ENCODE measurements at places on chromosomes 7 and 10. TPM values are rescaled to one million over a fixed set of nuclear protein-coding genes. Genes with fewer than 3 reads are reported as not detected.

The STRIP2 gene
- 48.1 TPM for total RNA-seq

The ZNF365 gene
- total RNA-seq = 0.86 TPM

The C10orf143 gene
- total RNA-seq = 2.9 TPM

The CTBP2 gene
- 76.4 TPM for total RNA-seq

GRCh38 chr10:73911553-73912004 lies 647 bp downstream of the PLAU start:
- H3K4me3 ChIP-seq = peak overlapping the region; percentile 90
- peaks cover 39% of the 10 kb centered on the region for H3K4me1 ChIP-seq
- no peak overlapping the region for H3K27ac ChIP-seq
- DNase-seq = no peak
- no peaks in the 10 kb centered on the region for H3K36me3 ChIP-seq
- peaks cover 26% of the 10 kb centered on the region for H3K27me3 ChIP-seq

The MALRD1 gene
- 0.39 TPM for total RNA-seq

The PCGF5 gene
- 33.8 TPM for total RNA-seq

The ZNF853 gene
- total RNA-seq = 1.0 TPM

- no peak overlapping the region for H3K4me3 ChIP-seq
- no peaks in the 10 kb centered on the region for H3K4me1 ChIP-seq
- no peak overlapping the region for H3K27ac ChIP-seq
- no peaks in the 10 kb centered on the region for H3K27me3 ChIP-seq
- no peak for DNase-seq
Measured at GRCh38 chr7:26616235-26616634, 248.2 kb downstream of the SKAP2 start.

DNA sequence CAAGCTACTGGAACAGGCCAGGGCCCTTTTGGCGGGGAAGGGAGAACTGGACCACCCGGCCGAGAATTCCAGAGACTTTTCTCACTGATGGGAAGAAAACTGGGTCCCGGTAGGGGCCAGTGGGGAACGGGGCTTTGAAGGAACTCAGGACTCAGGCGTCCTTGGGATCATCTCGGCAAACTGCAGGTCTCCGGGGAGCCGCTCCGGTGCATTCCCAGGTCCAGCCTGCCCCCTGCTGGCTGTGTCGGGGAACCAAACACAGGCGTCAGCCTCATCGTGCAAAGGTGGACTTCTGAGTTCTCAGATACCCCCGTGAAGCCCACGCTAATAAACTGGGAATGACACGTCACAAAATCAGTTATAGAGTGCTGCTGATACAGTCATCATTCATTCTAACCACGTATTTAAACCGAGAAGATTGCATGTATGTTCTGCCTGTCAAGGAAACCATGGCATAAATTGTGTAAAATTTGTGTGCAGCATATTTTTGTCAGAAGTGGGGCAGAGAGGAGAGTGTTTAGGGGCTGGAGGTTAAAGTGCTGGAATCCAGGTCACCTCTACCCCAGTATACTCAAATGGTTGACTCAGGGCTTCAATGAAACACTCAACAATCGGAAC lies 76.1 kb upstream of the CPXM2 start:
- peaks cover 13% of the 10 kb centered on the region for H3K4me1 ChIP-seq
- DNase-seq = peak; percentile 64
- no peak overlapping the region for H3K4me3 ChIP-seq
- no peaks in the 10 kb centered on the region for H3K36me3 ChIP-seq
- H3K27me3 ChIP-seq = peaks cover 37% of the 10 kb centered on the region

The PTN gene
- total RNA-seq = not detected

The ERLIN1 gene
- 21.2 TPM for total RNA-seq

DNA sequence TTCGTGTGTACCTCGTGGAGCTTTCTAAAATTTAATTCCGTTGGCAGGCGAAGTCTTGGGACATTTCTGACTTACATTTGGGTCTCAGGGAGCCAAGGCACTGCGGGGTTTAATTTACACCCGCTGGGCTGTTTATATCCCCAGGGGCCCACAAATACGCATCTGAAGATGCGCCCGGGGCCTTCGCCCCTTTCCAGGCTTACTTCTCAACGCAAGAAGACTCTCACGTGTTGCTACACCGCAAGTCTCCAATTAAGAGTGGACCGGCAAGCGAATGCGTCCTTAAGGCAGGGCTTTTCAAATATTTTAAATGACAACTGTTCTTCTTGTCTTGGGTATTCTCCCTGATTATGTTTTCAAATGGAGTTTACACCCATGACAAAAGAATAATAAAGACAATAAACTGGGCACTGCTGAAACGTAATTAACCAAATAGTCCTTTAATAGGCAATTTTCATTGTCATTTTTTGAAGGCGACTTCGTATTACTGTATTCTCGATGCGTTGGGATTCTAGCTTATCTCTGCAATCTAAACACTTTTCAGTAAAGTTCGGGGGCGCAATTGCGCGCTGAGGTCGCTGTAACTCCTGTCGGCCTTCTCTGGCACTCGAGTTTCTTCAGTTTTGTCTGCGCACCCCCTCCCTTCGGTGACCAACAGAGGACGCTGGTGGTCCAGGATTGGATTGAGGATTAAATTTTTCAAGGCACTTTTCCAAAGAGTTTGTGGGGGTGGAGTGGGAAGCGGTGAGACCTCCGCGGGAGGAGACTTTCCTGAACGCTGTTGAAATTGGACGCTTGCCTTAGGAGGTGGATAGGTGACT lies 837 bp upstream of the IGFBP3 start:
- DNase-seq = no peak
- H3K4me1 ChIP-seq = peaks cover 24% of the 10 kb centered on the region
- peak overlapping the region; percentile 51 for H3K27ac ChIP-seq
- H3K4me3 ChIP-seq = peak overlapping the region; percentile 82

GRCh38 chr7:17965603-17966002 lies 25.3 kb upstream of the SNX13 start:
- H3K27me3 ChIP-seq = peaks cover 10% of the 10 kb centered on the region
- H3K27ac ChIP-seq = no peak overlapping the region
- no peak overlapping the region for H3K4me3 ChIP-seq
- H3K4me1 ChIP-seq = no peaks in the 10 kb centered on the region
- DNase-seq = no peak

The SPOCK2 gene
- total RNA-seq = 25.9 TPM

The RET gene
- not detected for total RNA-seq

DNA sequence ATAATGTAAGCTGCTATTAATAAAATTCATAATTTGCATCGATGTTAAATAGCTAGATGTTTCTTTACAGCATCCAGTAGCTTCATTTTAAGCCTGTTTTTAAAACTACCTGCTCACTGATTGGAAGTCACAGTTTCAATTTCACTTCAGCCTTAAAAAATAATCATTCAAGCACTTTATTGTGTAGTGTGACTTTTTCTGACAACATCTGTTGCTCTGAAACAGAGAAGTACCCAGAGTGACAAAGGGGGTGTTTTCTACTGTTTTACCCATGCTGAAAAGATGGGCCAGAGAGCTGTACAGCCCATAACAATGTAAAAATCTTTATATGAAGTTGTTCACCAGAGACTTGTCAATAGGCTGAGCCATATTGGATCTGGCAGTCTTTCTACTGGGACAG lies 437.2 kb downstream of the MDFIC start:
- no peak overlapping the region for H3K27ac ChIP-seq
- no peaks in the 10 kb centered on the region for H3K27me3 ChIP-seq
- no peak overlapping the region for H3K4me3 ChIP-seq

The SPDYE2 gene
- total RNA-seq = not detected

GRCh38 chr10:71179382-71179781 lies 33.0 kb upstream of the UNC5B start:
- peaks cover 2% of the 10 kb centered on the region for H3K27me3 ChIP-seq
- no peaks in the 10 kb centered on the region for H3K4me1 ChIP-seq
- DNase-seq = no peak
- no peaks in the 10 kb centered on the region for H3K36me3 ChIP-seq
- no peak overlapping the region for H3K4me3 ChIP-seq
- H3K27ac ChIP-seq = no peak overlapping the region

The IKZF1 gene
- 290 TPM for total RNA-seq

The ZPBP gene
- not detected for total RNA-seq

- no peak overlapping the region for H3K4me3 ChIP-seq
- no peaks in the 10 kb centered on the region for H3K4me1 ChIP-seq
- no peak overlapping the region for H3K27ac ChIP-seq
- no peaks in the 10 kb centered on the region for H3K36me3 ChIP-seq
- DNase-seq = no peak
Measured at GRCh38 chr10:71259815-71260501, 47.6 kb downstream of the UNC5B start.

- no peak for DNase-seq
- peak overlapping the region; percentile 74 for H3K27ac ChIP-seq
- H3K4me3 ChIP-seq = peak overlapping the region; percentile 58
- peaks cover 18% of the 10 kb centered on the region for H3K4me1 ChIP-seq
- peaks cover 26% of the 10 kb centered on the region for H3K36me3 ChIP-seq
- H3K27me3 ChIP-seq = no peaks in the 10 kb centered on the region
Measured at GRCh38 chr10:44946205-44946604, 13.4 kb upstream of the RASSF4 start.

DNA sequence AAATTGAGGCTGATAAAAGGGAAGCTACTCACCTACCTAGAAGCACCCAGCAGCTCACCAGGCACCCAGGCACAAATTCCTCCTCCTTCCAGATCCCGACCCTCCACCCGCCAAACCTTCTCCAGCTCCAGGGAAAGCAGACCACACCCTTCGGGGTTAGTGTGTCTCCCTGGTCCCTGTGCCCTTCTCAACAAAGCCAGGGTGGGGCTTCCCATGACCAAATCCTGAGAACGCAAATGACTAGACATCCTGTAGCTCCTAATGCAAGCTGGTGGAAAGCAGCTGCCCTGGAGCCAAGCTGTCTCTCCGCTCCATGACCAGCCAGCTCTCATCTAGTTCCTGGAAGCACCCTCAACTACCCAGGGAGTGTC lies 4.4 kb downstream of the TBX20 start:
- H3K4me1 ChIP-seq = no peaks in the 10 kb centered on the region
- H3K4me3 ChIP-seq = no peak overlapping the region
- DNase-seq = no peak
- no peak overlapping the region for H3K27ac ChIP-seq

DNA sequence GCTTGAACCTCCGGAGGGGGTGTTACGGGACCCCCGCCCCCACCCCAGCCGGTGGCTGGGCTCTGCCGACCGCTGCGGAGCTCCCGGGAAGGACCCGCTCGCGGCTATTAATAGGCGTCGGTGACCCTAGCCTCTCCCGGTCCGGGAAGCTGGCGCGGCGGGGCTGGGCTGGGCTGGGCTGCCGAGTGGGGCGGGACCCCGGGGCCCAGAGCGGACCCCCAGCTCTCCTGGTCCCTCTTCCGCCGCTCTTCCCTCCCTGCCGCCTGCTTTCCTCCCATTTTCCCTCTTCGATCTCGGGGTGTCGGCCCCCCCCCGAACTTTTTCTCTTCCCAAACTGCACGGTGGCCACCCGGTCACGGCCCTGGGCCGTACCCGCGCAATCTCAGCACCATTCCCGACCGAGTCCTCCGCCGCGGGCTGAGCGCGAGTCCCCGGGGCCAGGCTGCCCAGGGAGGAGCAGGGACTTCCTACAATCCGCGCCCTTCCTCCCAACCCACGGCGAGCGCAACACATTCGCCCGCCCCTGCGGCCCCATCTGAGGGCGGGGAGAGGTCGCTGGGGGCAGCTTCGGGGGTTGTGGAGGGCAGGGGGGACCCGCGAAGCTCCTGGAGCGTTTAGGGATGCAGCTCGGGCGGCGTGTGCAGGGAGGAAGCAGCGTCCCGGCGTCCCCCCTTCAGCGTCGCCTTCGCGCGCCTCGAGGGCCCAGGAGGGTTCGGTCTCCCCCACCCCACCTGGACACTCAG lies 3.1 kb upstream of the ELFN1 start:
- no peaks in the 10 kb centered on the region for H3K36me3 ChIP-seq
- peaks cover 22% of the 10 kb centered on the region for H3K27me3 ChIP-seq
- H3K27ac ChIP-seq = no peak overlapping the region
- H3K4me1 ChIP-seq = peaks cover 9% of the 10 kb centered on the region

- peak overlapping the region; percentile 9 for H3K4me3 ChIP-seq
- peak overlapping the region; percentile 60 for H3K27ac ChIP-seq
- H3K36me3 ChIP-seq = peaks cover 26% of the 10 kb centered on the region
- H3K27me3 ChIP-seq = no peaks in the 10 kb centered on the region
- peaks cover 62% of the 10 kb centered on the region for H3K4me1 ChIP-seq
- DNase-seq = no peak
Measured at GRCh38 chr7:104960741-104961448, 53.1 kb upstream of the KMT2E start.

The HOXA9 gene
- not detected for total RNA-seq

- H3K27me3 ChIP-seq = peaks cover 11% of the 10 kb centered on the region
- no peak overlapping the region for H3K27ac ChIP-seq
- DNase-seq = no peak
- H3K4me1 ChIP-seq = no peaks in the 10 kb centered on the region
- H3K36me3 ChIP-seq = no peaks in the 10 kb centered on the region
- no peak overlapping the region for H3K4me3 ChIP-seq
Measured at GRCh38 chr10:61061923-61062504, 118.0 kb upstream of the RHOBTB1 start.

The INHBA gene
- total RNA-seq = 1.2 TPM

- peaks cover 22% of the 10 kb centered on the region for H3K27me3 ChIP-seq
- H3K36me3 ChIP-seq = no peaks in the 10 kb centered on the region
- no peaks in the 10 kb centered on the region for H3K4me1 ChIP-seq
- no peak overlapping the region for H3K4me3 ChIP-seq
Measured at GRCh38 chr7:138919911-138920310, 61.3 kb downstream of the KIAA1549 start.

- H3K27ac ChIP-seq = no peak overlapping the region
- no peaks in the 10 kb centered on the region for H3K27me3 ChIP-seq
- H3K4me1 ChIP-seq = no peaks in the 10 kb centered on the region
- peaks cover 24% of the 10 kb centered on the region for H3K36me3 ChIP-seq
- DNase-seq = no peak
Measured at GRCh38 chr10:69382382-69383117, 34.2 kb downstream of the TACR2 start.

GRCh38 chr10:104483582-104483981 lies 129.9 kb downstream of the CFAP58 start:
- H3K27ac ChIP-seq = no peak overlapping the region
- DNase-seq = no peak
- no peaks in the 10 kb centered on the region for H3K4me1 ChIP-seq
- no peak overlapping the region for H3K4me3 ChIP-seq
- peaks cover 28% of the 10 kb centered on the region for H3K27me3 ChIP-seq

The NPC1L1 gene
- total RNA-seq = not detected

DNA sequence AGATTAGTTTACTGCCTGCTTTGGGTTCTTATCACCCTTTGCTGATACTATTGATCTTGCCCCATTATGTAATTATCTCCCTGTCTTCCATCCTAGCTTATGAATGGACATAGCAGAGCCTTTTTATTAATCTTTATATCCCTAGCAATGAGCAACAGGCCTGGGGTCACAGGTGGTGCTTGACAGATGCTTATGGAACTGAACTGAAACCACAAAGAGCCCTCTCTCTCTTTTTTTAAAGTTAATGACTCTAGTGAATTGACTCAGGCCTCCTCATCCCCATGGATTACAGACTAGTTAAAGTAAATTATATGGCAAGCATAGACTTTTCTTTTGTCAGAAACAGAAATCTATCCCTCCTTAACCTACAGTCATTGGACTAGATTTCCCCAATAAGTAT lies 265.2 kb downstream of the PHTF2 start:
- peaks cover 31% of the 10 kb centered on the region for H3K27me3 ChIP-seq
- H3K27ac ChIP-seq = no peak overlapping the region
- no peak for DNase-seq
- H3K36me3 ChIP-seq = no peaks in the 10 kb centered on the region

GRCh38 chr7:93284908-93285307 lies 52.7 kb downstream of the VPS50 start:
- no peaks in the 10 kb centered on the region for H3K36me3 ChIP-seq
- H3K27ac ChIP-seq = no peak overlapping the region
- H3K4me3 ChIP-seq = no peak overlapping the region
- peaks cover 8% of the 10 kb centered on the region for H3K4me1 ChIP-seq
- H3K27me3 ChIP-seq = no peaks in the 10 kb centered on the region

GRCh38 chr10:103265717-103266329 lies 11.1 kb upstream of the INA start:
- no peaks in the 10 kb centered on the region for H3K36me3 ChIP-seq
- peaks cover 37% of the 10 kb centered on the region for H3K27me3 ChIP-seq
- H3K4me1 ChIP-seq = no peaks in the 10 kb centered on the region
- no peak overlapping the region for H3K27ac ChIP-seq
- DNase-seq = no peak

Data from natural killer cell treated with Interleukin-12 subunit alpha and Interleukin-12 subunit beta and Interleukin-15 and Interleukin-18, amount 100 ng/mL, for 72 hours (primary cell).